ENCODE measurements at places on chromosomes 7 and 10.

DNA sequence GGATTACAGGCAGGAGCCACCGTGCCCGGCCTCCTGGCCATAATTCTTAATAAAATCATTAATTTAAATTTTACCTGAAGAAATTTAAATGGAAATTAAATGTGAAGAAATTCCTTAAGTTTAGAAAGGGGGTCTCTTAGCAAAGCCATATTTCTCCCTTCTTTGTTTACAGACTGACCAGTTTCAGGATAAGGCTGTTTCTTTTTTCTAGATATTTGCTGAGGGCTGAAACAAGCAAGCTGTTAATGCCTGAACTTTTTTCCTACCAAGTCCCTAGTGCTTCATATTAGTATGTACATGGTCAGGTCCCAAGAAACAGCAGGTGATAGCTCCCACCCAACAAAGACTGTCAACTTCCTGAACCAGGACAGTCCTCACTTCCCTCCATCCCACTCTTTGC, 18.1 kb upstream of the PDIA4 start:
- DNase-seq: no peak

DNA sequence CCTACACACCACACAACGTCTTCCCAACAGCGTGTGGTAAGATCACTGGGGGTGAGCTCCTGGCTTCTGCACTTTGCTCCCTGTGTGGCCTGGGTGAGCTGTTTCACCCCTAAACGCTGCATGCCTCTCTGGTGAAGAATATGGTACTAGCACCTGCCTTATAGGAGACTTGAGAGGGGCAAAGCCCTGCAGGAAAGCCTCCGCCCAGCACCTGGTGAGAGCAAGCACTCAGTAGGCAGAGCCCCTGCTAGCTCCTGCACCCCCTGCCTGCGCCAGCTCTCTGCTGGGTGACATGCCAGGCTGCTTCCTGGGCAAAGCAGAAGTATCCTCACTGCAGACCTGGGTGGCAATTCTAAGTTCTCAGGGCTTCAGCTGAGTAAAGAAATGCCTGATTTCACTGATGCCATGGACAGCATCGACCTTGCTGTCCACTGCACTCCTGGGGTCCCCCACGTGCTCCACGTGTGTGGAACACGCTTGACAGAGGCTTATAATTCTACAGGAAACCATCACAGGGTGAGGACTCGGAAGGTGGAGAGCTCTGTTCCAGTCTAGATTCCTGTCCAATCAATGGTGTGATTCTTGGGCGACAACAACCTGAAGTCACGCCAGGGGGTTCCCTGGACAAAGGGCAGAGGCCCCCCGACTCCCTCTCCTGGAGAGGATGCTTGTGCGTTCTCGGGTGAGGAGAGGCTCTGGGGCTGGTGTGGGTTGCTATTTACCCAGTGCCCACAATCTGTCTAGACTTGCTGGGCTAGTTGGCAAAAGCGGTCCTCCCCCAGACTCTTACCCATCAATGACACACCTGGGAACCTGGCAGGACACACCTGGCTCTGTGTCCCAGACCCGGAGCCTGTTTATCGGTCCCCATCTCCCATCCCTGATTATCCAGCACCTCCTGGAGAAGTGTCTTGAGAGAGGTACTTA, 5.0 kb upstream of the CALML5 start:
- no peak for DNase-seq

DNA sequence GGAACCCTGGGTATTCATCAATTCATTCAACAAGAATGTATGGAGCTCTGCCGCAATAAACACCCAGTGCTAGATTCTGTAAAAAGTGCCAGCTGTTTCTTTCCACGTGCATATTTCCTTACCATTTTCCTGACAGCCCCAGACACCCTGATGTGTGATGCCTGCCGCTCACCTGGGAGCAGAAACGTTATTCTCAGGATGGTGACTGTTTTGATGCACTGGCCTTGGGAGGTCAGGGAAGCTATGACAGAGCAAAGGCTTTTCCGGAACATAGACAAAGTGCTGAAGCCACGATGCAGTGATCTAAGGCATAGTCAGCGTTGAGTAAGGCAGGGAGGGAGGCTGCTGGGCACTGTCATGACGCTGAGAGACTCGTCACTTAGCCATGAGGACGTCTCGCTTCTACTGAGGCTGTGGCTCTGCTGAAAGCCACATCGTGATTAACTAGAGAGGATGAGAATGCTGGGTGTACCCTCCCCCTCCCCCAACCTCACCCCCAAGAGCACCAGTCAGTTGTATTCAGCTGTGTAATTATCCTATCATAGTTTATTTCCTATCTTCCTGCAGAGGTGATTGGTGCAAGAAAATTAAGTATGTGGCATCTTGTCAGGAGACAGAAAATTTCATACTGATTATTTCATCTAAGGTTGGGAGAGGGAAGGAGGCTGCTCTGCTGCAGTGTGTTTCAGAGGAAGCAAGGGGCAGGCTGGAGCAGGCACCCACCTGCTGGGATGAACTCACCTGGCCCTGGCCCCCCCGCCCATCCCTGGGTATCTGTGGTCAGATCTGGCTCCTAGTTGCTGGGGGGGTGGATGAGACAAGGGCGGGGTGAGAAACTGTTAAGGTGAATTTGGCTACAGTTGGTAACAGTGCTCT, 48.8 kb upstream of the SMNDC1 start:
- DNase-seq: peak; percentile 90

- DNase-seq: no peak
These were observed 4.2 kb downstream of the CYTH3 start for GRCh38 chr7:6268023-6268900.

DNA sequence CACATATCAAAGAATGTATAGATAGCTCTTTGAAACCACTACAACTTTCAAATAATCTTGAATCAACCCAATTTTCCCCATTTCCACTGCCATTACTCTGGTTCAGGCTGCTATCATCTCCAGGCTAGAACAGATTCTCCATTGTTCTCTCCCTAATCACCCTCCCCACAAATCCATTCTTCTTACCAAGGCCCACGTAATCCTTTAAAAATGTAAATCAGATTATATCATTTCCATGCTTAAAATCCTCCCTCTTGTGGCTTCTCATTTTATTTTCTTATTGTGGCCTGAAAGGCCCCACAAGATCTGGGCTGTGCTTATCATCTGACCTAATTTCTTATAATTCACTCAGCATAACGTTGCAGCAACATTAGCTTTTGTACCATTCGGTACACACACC, 3.0 kb upstream of the PON1 start:
- no peak for DNase-seq
